ENCODE measurements at places on chromosomes 7 and 10. TPM values are rescaled to one million over a fixed set of nuclear protein-coding genes. Genes with fewer than 3 reads are reported as not detected.

FMC1 gene
- total RNA-seq: 6.3 TPM

PHYHIPL gene
- total RNA-seq: under 0.01 TPM

EPHB4 gene
- 590 TPM for total RNA-seq

ORAI2 gene
- 94.3 TPM for total RNA-seq

CPA2 gene
- total RNA-seq: not detected

SPDYE9 gene
- total RNA-seq: not detected

HTR7 gene
- total RNA-seq: not detected

DOCK4 gene
- 155 TPM for total RNA-seq

ABCC2 gene
- 0.79 TPM for total RNA-seq

GFRA1 gene
- total RNA-seq: 51.3 TPM

GRCh38 chr7:604001-604883 lies 84.6 kb upstream of the PDGFA start:
- peak; percentile 97 for DNase-seq

- DNase-seq: peak; percentile 50
These were observed 792 bp downstream of the ZNF746 start for GRCh38 chr7:149496642-149497391.

- DNase-seq: no peak
These were observed 121.8 kb downstream of the UBE2H start for GRCh38 chr7:129830949-129831348.

GRCh38 chr7:92681633-92682032 lies 91.4 kb upstream of the FAM133B start:
- no peak for DNase-seq

DNA sequence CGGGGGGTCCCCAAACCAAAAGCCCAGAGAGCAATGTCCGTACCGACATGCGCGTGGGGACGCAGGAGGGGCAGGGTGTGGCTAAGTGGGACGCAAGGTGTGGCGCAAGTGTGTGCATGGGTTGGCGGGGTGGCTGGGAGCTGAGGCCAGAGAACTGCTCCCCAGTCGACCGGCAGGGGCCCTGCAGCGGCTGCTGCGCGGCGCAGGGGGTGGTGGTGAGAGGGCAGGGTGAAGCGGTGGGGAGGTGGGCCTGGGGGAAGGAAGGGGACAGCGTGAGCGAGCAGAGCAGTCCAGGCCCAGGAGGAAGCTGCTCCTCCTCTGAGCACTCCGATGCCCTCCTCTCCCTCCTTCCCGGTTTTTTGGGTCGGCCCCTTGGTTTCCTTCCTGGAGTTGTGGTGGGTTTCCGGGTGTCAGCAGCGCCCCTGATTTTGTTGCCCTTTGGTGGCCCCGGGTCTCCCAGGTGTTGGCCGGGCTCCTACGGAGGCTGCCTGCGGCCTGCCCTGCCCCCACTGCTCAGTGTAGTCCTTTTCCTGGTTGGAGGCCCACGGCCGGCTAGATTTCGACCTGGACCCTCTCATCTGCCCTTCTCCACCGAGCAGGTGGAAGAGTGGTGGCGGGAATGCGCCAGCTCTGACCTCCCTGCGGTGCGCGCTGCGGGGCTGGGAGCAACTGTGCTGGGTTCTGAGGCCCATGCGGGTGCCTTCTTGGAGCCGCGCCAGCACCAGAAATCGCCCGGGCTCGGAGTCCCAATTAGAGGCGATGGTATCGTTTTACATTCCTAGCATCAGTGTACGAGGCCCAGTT lies 40.5 kb upstream of the COMTD1 start:
- DNase-seq: no peak

- no peak for DNase-seq
These were observed 1336.9 kb downstream of the XPNPEP1 start for GRCh38 chr10:108586424-108586823.

DNA sequence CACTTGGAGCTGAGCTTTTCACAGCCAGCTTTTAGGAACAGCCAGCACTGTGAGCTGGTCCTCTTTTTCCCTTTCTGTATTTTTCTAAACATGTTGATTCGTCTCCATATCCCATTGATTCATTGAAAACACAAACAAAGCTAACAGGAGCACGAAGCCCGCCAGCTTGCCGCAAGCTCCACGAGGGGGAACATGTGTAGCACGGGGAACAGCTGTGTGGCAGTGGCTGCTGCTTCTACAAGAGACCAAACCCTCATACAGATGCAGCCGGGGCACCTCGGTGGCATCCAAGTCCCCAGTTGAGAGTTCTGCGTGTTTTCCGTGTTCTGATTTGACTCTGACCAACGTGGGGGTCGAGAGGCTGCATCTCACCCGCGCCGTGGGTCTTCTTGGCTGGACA lies 80.8 kb upstream of the SH2B2 start:
- DNase-seq: no peak

DNA sequence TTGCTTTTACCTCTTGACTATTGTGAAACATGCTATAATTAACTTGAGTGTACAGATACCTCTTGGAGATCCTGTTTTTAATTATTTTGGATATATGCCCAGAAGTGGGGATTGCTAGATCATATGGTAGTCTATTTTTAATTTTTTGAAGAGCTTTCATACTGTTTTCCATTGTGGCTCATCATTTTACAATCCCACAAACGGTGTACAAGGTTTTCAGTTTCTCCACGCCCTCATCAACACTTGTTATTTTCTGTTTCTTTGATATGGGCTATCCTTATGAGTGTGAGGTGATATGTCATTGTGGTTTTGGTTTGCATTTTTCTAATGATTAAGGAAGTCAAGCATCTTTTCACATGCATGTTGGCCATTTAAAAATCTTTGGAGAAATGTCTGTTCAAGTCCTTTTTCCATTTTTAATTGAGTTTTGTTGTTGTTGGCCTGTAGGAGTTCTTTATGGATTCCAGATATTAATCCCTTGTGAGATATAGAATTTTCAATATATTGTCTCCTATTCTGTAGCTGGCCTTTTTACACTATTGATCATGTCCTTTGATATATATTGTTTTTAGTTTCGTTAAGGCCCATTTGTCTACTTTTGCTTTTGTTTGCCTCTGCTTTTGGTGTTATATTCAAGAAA lies 7.5 kb downstream of the AGK start:
- DNase-seq: peak; percentile 37

- peak; percentile 57 for DNase-seq
These were observed 59.1 kb upstream of the SMNDC1 start for GRCh38 chr10:110363572-110364411.

DNA sequence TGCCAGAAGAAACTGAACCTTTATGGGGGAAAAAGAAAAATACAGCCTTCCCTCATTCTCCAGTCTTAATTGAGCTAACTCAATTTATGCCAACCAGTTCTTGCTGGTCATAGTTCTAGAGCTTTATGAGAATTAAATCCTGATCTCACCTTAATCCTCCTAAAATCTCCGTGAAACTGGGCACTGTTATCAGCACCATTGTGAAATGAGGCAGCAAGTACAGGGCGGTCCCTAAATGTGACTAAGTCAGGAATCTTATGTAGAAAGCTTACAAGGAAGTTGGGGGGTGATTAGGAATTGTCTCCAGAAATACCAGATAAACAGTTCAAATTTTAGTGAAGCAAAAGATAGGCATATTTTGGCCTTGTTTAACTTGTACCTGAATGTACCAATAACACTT lies 10.7 kb upstream of the INSYN2A start:
- DNase-seq: no peak

DNA sequence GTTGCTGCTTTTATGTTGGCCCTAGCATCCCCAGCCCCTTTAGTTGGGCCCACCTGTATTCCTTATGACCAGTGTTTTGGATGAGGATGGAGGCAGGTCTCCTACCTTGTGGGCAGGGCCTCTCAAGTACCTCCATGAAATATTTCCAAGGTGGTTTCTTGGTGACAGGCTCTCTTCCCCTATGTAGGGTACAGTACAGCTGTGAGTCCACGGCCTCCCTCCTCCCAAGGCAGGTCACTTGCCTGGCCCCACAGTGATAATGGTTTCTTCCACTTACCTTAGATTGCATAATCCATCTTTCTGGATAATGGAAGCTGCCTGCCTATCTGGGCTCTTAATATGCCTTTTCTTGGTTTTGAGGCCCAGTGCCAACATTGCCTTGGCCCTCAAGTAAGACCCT lies 110.4 kb downstream of the NT5C2 start:
- DNase-seq: no peak

GRCh38 chr10:17237915-17238444 lies 9.9 kb downstream of the VIM start:
- DNase-seq: peak; percentile 65

DNA sequence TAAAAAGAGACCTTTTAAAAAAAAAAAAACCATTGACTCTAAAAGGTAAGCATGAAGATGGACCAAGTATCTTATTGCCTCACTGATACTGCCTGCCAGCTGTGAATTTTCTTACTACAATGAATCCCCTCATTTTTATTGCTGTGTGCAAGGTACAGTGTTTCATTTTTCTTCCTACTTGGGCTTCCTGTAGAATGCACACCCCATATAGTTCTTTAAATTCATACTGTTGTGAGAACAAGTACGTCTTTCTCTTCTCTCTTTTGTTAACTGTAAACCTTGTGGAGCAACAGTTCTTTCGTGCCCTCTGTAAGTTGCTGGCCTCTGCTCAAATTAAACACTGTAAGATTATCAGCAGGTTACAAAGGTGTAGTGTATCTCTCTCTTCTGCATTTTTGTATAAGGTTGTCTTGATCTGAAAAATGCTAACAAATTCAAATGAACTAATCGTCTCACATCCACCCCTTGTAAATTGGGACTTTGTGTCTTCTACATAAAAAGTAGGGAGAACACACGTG lies 105.6 kb downstream of the VTI1A start:
- DNase-seq: no peak

DNA sequence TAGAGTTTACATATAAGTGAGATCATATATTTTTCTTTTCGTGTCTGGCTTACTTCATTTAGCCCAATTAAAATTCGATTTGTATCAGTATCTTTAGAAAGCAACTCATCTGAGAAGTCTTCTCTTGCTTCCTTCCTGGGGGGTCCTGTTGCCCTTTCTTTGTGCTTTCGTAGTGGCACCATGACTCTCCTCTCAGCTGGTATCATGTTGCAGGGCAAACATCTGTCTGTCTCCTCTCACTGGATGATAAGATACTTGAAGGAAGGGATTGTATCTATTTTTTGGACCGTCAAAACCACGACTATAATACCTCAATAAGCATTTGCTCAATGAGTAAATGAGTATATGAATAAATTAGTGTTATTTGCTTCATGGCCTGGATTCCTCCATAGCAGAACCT lies 382.5 kb upstream of the SORCS1 start:
- no peak for DNase-seq

DNA sequence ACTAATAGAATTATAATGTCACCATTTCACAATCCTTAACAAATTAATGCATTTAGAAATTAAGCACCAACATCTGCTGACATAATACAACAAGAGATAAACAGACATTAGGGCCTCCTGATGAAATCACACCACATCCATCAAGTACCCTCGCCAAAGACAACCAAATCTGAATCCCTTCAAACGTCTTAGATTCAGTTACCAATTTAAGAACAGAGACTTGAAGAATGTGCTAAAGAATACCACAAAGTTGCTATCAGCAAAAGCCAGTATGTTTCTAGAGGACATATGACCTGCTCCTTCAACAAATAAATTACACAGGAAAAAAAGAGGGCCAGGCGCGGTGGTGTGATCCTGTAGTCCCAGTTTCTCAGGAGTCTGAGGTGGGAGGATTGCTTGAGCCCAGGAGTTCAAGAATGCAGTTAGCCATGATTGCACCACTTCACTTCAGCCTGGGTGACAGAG lies 144.5 kb downstream of the REEP3 start:
- no peak for DNase-seq

DNA sequence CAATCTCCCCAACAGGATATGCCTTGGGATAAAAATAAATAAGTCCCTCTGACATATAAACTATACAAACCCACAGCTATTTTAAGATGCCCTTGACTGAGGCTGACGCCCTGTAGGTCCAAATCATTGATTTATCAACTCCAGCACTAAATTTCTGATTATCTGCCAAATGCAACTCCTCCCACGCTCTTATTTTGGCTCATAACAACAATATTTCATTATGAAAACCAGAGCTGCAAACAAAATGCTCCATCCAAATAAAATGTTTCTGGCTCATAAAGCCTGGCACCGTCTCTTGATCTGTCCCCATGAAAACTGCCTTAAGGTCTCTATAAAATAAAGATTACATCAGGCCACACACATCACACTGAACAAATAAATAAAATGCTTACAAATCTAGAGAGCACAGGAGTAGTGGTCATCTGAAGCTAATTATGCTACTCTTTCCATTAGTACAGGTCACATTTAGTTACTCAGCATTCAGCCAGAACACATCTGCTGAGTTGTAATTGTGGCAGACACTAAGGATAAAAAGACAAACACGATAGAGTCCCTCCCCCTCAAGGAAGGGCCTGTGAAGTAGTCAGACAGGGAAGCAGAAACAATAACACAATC lies 28.8 kb downstream of the CACUL1 start:
- DNase-seq: peak; percentile 38

DNA sequence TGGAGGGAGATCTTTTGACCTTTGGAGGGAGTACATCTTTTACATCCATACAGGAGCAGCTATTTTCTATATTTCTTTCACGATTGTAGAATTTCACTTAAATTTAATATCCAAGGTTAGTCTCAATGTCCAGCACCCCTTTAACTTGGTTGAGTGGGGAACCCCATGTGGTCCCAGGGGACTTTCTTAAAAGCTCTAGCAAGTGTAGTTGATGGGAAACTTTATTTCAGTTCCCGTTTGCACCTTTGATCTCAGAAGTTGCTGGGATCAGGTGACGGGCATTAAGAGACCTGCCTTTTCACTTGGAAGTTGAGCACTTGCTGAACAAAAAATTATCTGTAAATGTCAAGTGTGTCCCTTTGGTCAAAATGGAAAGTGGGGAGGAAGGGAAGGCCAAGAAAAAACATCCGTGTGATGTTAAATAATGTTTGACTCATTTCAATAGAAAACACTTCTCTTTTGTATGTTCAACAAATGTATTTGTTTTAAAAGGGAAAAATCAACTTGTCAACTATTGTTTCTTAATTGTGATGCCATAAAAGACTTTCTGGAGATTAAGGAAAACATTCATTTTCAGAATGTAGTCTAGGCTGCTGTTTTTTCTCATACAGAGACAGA lies 370.1 kb upstream of the GALNT17 start:
- DNase-seq: no peak

- DNase-seq: peak; percentile 25
These were observed 89.1 kb downstream of the GFRA1 start for GRCh38 chr10:116183733-116184511.

GRCh38 chr10:31188792-31189406 lies 130.1 kb upstream of the ZEB1 start:
- DNase-seq: no peak

DNA sequence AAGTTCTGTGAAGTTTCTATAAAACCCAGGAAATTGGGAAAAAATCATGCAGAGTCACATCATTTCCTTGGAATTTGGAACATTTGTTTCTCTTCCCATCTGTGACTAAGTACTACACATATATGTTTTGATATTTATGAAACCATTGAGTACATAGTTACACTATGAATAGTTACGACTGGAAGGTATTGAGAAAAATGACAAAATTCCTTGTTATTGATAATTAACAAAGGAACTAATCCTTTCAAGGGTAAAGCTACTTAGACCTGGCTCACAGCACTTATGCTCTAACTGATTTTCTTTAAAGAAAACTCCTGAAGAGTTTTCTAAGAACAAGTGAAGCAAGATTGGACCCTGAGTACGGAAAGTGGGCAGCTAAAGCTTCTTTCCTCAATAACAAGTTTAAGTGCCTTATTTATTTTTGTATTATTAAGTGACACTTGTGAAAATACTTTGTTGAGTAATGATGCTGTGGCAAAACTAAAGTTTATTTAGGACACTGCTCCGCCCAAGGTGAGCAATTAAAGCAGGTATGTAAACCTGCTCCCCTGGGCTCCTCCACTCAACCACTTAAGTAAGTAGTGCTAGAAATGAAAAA lies 12.0 kb upstream of the GLCCI1 start:
- peak; percentile 42 for DNase-seq

- no peak for DNase-seq
These were observed 70.0 kb upstream of the MAGI2 start for GRCh38 chr7:79523436-79523835.

Data from dermis blood vessel endothelial cell (primary cell).